ENCODE measurements at places on chromosomes 13 and 19.

DNA sequence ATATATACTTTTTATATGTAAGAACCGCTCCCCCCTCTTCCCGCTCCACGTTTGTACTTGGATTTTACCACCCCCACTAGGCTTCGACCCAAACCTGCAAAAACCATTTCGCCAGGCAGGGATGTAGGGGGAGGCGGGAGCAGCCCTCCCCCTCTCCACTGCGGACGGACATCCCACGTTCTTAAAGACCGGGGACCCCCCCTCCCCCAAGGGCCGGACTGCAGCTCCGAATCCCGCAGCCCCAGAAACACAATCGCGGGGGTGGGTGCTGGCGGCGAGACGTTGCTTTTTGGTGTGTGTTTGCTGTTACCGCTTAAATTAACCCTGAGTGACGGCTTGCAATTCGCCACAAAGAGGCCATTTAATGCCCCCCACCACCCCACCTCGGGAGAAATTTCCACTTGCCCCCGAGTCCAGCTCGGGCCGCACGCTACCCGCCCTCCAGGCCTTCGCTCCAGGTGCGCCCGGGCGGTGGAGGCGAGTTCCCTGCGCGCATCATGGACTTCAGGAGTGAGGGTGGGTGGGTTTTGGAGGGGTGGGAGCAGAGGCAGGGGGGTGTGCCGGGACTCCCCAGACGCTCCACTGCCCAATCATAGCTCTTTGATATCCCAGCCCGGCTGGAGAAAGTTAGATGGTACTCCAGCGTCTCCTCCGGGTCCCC lies 15.8 kb downstream of the NFIX start:
- no peak for DNase-seq

DNA sequence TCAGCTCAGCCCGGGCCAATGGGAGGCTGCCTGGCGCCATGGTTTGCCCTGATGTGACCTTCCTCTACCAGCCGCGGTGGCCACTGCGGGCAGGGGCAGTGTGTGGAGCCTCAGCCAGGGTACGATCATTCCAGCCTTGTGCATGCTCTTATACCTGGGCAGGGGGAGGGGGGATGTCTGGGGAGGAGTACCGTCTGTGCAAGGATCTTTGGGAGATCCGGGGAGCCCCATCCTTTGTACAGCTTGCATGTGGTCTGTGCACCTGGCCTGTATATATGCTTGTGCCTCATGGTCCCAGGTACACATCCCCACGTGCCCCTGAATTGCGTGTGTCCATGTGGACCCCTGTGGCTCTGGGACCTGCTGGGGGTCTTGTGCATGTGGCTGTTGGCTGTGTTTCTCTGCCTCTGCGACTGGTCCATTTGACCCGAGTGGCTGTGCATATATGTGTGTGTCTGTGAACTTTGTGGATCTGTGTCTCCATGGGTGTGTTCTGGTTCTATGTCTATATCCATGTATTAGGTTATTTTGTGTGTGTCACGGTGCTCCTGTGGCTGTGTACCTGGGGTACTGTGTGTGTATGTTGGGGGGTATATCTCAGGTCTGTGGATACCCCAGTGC lies 12.8 kb upstream of the NANOS3 start:
- DNase-seq, result no peak

- DNase-seq, result no peak
Measured at GRCh38 chr19:275958-276646, 15.1 kb downstream of the PLPP2 start.

DNA sequence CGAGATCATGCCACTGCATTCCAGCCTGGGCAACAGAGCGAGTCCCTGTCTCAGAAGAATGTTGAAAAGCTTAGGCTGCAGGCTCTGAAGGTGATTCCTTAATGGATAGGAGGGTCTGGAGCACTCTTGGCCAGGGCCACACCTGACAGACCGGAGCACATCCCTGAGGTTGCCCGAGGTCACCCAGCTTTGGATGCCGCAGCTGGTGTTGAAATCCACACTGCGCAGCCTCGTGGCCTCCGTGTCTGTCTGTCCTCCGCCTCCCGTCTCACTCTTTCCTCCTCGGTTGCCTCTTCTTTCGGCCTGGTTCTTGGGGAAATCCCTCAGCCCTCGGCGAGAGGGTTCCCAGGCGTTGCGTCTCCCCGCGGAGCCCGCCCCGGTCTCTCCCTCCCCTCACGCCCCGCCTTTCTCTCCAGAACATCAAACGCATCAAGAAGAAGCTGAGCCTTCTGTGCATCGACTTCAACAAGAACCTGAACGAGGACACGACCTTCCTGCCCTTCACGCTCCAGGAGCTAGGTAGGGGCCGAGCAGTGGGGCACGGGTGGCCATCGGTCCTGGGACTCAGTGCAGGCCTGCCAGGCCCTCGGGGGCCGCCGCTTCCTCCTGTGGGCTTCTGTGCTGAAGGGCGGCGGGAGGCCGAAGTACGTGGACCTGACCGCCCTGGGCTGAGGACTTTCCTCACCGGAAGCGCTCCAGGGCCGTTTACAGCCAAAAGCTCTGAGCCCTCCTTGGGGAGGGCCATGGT lies 14.1 kb downstream of the THOP1 start:
- DNase-seq, result no peak

GRCh38 chr19:46859637-46860124 lies 1.1 kb upstream of the ARHGAP35 start:
- DNase-seq, result peak; percentile 21

GRCh38 chr13:94827566-94827965 lies 115.2 kb upstream of the SOX21 start:
- DNase-seq, result no peak

DNA sequence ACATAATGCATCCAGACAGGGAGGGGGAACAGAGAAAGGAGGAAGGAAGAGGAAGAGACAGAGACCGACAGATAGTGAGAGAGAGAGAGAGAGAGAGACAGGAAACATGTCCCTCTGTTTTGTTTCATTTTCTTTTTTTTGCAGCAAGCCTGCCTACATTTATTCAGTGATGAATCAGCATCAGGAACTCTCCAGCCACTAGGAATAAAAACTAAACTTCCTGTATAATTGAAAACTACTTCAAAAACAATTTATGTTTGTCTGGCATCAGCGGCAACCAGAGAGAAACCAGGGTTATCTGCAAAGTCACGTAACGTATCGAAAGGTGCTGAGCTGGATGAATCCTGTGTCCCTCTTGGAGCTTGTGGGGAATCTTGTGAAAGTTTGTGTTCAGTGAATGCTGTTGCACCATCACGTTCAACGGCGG lies 148.6 kb upstream of the SOX21 start:
- DNase-seq, result no peak

DNA sequence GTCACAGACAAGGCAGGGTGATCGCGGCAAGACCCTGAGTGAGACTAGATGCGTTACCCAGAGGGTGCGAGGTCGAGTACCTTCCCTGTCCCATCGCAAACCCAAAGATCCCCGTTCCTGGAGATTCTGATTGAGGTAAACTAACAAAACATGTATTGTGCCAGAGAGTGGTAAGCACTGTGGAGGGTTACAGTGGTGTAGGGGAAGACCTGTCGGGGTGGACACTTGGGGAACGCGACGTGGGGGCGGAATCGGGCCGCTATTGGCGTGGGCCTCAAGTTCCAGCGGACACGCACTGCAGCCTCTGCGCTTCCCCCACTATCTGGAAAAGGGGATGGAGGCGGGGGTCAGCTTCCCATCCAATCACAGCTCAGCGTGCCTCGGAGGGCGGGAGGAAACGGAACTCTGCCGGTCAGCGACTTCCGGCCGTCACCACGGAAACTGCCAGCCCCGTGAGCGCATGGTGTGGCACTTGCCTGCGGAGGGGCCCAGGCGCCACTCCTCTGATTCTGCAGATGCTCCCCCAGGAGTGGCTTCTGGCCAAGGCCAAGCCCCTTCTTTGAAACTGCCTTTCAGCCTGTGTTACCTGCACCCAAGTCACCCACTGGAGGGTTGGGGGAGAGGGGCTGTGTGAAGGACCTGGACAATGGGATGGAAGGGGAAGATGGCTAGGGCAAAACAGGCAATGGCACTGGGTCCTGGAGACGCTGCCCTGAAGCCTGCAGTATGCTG lies 1.0 kb upstream of the UBE2M start:
- peak; percentile 91 for DNase-seq

DNA sequence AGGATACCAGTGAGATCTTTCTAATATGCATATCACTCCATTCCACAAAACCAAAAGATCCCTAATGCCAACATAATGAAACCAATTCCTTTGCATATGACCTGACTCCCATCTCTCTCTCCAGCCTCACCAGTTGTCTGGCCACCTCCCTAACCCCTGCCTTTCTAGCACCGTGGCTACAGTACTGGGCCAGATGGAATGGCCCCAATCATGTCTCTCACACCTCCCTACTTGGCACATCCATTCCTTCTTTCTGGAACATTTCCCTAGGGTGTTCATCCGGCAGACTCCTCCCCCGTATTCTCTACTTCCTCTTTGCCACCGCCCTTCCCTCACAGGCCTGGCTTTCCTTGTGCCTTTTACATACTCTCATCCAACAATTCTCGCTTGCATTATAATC lies 62.0 kb downstream of the GPALPP1 start:
- DNase-seq, result no peak

DNA sequence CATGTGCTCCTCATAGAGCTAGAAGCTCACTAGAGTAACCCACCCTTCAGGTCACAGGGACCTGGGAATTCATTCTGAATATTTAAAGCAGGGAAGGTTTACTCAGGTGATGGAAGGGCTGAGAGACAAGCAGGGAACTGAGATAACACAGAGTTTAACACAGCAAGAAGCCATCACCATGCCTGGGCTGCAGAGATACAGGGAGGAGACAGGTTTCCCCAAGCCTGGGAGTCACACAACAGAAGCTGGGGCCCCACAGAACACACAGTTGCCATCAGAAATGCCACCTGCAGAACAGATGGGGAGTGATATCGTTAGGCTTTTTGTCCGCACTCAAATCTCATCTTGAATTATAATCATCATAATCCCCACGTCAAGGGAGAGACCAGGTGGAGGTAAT lies 7.9 kb upstream of the CYSLTR2 start:
- no peak for DNase-seq

GRCh38 chr19:43310221-43310620 lies 40.9 kb upstream of the PSG9 start:
- DNase-seq, result no peak

- no peak for DNase-seq
Measured at GRCh38 chr13:100541897-100542825, 46.4 kb downstream of the GGACT start.

- DNase-seq, result no peak
Measured at GRCh38 chr19:3124630-3125029, 11.2 kb upstream of the GNA15 start.

DNA sequence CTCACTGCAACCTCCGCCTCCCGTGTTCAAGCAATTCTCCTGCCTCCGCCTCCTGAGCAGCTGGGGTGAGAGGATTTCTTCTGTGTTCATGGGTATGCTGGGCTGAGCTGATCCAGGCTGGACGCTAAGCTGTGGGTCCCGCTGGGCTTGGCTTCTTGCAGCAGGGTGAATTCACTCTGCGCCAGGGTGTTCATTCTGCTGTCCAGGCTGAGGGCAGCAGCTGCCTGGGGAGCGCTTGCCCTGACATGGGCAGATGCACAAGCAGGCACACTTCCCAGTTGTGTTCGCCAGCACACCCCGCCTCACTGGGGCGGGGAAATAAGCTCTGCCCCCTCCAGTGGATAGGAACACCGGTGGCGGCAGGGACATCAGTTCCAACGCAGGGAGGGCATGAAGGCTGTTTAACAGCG lies 7.3 kb upstream of the INAFM1 start:
- peak; percentile 68 for DNase-seq

- no peak for DNase-seq
Measured at GRCh38 chr13:74316547-74316946, 182.3 kb upstream of the KLF12 start.

DNA sequence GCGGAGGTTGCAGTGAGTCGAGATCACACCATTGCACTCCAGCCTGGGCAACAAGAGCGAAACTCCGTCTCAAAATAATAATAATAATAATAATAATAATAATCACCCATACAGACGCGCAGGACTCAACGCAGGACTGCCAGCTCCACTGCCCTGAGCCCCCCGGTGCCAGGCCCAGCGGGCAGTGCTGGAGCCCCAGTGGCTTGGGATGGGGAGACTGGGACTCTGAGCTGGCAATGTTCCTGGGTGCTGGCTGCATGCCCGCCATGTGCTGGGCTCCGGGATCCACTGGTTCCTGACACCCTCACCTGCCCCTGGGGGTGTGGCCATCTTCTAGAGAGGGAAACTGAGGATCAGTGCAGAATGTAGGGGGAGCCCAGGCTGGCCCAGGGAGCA lies 325 bp upstream of the AZU1 start:
- no peak for DNase-seq

GRCh38 chr13:79589603-79590393 lies 108.8 kb downstream of the NDFIP2 start:
- DNase-seq, result no peak

- DNase-seq, result no peak
Measured at GRCh38 chr19:46356149-46357055, 9.5 kb downstream of the PPP5C start.

- no peak for DNase-seq
Measured at GRCh38 chr13:112350300-112350699, 25.9 kb upstream of the SPACA7 start.

GRCh38 chr19:11041966-11042627 lies 47.2 kb upstream of the LDLR start:
- no peak for DNase-seq

GRCh38 chr19:16076958-16077611 lies 790 bp downstream of the TPM4 start:
- DNase-seq, result peak; percentile 54

DNA sequence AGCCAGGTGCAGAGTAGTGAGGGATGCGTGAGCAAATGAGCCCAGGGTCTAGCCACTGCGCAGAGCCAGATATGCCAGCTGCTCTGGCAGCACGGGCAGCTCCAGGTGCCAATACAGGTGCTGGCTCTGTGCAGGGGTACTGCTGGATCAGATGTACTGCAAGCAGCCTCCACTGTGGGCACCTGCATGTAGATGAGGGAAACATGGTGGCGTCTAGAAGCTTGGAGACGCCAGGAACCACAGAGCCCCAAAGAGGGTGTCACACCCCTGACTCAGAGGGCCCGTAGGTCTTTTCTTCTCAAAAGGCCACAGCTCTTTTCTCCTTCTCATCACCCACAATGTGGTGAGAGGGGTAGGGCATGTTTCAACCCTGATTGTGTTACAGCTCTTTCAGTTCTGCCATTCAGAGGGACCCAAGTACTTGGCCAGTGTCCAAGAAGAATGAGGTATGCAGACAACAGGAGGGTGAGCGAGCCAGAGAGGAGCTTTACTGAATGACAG lies 244.4 kb upstream of the SLITRK1 start:
- DNase-seq, result no peak

- DNase-seq, result no peak
Measured at GRCh38 chr13:55087085-55087484, 2053.6 kb upstream of the PRR20A start.

GRCh38 chr13:102172406-102172805 lies 229.4 kb downstream of the FGF14 start:
- no peak for DNase-seq

- peak; percentile 71 for DNase-seq
Measured at GRCh38 chr19:35644206-35644986, 2.9 kb downstream of the ETV2 start.

DNA sequence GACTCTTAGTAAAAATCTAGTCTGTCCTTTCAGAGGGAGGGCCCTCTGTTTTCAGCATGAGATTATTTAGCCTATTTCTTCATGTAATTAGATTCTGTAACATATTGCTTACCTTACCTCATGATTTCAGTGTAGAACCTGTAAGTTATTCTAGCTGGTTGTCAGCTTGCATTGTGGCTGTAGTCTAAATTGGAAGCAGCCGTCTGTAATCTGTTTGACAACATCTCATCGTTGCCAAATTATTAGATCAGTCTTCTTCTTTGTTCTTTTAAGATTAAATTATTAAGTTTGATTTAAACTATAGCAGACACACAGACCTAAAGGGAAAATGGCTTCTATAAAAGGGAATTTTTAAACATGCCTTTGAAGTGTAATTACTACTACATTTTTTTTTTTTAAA lies 34.8 kb downstream of the SLAIN1 start:
- DNase-seq, result no peak

GRCh38 chr13:95530178-95530577 lies 22.3 kb upstream of the CLDN10 start:
- no peak for DNase-seq
